NCI-H187 (cell line): ENCODE measurements at places on chromosomes 16 and 17.

DNA sequence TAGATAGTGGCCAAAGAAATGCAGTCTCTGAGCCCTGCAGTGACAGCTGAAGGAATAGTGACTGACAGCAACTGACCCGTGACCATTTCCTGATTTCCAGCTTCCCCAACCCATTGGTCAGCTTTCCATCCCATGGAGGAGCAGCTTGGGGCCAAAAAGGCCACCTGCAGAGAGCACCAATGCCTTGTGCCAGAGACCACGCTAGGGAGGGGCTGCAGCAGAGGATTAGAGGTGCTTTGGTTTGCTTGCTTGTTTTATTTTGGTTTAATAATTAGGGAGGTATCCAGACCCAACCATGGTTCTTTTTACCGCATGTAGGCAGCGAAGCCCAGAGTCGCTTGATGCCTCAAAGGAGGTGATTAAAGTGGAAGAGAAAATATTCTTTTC, 61.3 kb upstream of the SIAH1 start:
- no peak for DNase-seq

DNA sequence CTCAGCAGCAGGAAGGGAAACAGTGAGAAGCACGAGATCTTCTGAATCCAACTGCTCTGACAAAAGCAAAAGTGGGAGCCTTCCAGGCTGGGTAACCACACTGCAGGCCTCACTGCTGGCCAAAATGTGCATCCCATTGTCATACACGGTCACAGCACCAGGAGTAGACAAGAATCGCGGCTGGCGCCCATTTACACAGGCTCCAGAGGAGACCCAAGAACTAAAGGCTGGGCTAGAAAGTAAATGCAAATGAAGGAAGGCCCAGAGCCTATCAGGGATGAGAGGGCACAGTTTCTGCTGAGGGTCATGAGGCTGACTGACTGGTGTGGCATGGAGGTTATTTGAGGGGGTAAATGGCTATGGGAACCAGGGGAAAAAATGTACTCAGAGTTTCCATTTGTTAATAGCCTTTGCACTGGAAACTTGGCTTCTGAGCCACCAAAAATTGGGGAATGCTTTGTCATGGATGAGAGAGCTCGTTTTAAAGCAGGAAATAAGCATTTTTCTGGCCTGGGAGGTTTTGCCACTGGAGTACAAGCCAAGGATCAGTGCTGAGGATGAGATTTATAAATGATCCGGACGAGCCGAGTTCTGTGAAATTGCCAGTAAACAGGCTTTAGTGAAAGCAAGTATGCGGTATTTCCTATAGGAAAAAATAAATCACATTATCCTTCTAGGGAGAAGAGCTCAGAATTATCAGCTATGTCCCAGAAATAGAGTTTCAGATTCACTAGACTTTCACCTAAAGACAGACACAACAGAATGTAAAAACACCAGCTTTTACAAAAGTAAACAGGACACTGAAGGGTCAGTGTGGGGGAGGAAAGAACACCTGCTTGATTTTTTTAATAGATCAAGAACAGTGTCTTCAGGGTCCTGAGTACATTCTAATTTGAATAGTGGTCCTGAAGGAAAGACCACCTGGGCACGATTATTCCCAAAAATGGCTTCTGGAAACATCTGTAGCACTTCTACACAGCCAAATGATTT, 66.9 kb upstream of the GSG1L start:
- DNase-seq, result no peak

GRCh38 chr16:76771216-76771615, 419.8 kb upstream of the MON1B start:
- no peak for DNase-seq

DNA sequence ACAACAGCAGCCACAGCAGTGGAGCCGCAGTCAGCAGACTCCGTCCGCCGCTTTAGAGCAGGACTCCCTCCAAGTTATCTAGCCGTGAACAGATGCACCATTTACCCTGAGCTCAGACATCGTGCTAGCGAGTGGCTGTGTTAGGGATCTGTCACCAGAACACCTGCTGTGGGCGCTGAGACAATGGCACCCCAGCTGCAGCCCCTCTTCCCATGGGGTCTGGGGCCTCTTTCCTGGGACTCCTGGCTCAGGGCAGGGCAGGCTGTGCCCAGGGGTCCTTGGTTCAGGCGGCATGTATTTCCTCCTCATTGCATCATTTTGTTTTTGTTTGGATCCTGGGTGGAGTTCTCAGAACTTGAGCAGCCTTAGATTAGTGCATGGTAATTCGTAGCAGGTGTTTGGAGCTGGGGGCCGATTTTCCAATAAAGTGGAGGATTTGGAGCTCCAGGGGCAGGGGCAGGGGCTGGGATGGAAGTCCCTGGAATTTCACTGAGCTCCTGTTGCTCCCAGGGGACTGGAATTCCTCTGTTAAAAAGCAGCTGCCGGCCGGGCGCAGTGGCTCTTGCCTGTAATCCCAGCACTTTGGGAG, 23.4 kb downstream of the NMRAL1 start:
- DNase-seq, result no peak

DNA sequence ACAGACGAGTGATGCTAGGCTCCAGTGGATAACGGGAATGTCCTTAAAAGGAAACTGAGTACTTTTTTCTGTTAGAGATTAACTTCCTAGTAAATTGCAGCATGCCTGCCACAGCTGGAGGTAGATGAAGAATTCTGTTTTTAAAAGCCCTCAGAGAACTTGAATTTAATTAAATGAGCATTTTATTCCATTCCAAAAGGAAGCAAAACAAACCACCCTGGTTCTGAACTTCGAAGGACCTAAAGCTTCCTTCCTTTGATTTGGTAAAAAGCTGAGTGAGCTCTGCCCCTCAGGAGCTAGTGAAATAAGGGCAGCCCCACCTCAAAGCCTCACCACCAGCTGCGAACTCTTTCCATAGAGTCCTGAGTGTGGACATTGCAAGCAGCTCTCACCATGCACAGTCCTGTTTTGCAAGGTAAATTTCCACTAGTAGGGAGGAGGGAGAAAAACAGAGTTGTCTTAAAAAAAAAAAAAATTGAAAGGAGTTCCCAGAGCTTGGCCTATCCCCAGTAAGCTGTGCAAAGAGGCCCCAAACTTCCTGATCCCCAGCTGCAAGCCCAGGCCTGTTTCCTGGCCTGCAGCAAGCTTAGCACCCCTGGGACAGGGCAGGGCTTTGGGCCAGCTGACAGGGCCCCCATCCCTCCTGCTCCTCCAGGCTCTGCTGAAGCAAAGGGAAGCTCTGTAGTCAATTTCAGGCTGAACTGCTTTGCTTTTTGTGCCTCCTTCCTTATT, 11.2 kb downstream of the CHD9NB start:
- DNase-seq, result no peak

- peak; percentile 36 for DNase-seq
These were observed 1.2 kb downstream of the GFAP start for GRCh38 chr17:44914148-44914547.

DNA sequence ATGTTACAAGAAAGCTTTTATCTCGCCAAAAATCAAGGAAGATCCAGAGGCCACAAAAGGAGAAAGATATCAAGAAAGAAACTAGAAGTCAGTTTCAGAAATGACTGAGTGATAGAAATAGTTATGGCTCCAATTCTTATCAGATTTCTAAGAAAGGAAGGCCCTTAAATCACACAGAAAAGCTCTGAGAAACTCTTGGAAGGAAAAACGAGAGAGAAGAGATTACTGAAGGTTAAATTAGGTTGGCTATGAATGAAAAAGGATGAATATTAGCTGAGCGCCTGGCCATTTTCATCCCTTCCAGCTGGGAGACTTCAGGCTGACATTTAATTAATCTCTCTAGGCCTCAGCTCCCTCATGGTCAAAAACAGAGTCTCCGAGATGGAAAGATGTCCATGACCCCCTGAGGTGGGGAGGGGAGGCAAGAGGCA, 72.3 kb downstream of the CYTH1 start:
- DNase-seq, result no peak

GRCh38 chr17:64787255-64787920, 125.3 kb upstream of the SMURF2 start:
- no peak for DNase-seq

GRCh38 chr16:30366511-30366910, 3.8 kb downstream of the TBC1D10B start:
- no peak for DNase-seq

DNA sequence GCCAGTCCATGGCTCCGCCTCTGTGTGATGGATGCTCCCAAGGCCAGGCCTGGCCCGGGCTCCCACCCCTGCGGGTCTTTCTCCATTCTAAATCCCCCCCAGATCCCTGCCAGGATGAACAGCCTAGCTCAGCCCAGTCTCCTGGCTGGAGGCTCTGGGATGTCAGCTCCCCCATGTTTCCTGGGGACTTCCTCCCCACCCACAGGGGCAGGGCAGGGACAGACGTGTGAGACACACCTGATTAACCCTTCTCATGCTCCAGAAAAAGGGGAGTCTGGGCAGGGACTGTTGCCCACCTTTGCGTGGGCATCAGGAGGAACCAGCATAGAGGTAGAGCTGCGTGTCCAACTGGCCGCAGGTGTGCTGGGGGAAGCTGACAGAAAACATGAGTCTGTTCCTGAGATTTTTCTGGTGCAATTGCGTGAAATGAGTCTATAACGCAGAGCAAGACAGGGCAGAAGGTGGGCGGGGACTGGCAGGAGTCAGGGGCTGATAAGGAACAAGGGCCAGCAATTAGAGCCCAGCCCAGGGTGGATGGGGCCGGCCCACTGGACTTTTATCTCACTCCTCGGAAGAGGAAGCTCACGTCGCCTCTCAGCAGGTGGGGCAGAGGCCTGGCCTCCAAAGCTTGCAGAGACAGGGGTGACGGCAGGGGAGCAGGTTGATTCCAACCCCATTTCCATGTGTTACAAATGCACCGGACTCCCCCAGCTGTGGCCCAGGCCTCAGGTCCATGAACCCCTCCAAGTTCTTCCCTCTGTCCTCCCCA, 238.2 kb downstream of the RBFOX3 start:
- no peak for DNase-seq

- DNase-seq, result no peak
These were observed 31.3 kb downstream of the ZNF423 start for GRCh38 chr16:49824593-49824992.
